ENCODE measurements at places on chromosomes 2 and 18. TPM values are rescaled to one million over a fixed set of nuclear protein-coding genes. Genes with fewer than 3 reads are reported as not detected.

Gene ELOA2
- total RNA-seq: not detected

Gene UGT1A10
- 0.41 TPM for total RNA-seq

Gene ARHGAP15
- total RNA-seq: 11.0 TPM

Gene TMEM182
- total RNA-seq: 2.5 TPM

Gene CNDP2
- total RNA-seq: 106 TPM

Gene CTAGE1
- not detected for total RNA-seq

Gene KCNG2
- 1.5 TPM for total RNA-seq

Gene LRRC30
- not detected for total RNA-seq

Gene COLEC12
- 19.3 TPM for total RNA-seq

Gene PLEK
- 20.7 TPM for total RNA-seq

Gene DPP10
- not detected for total RNA-seq

- no peaks in the 10 kb centered on the region for H3K4me1 ChIP-seq
- no peaks in the 10 kb centered on the region for H3K27me3 ChIP-seq
- H3K4me3 ChIP-seq: no peak overlapping the region
- no peak for DNase-seq
- H3K36me3 ChIP-seq: no peaks in the 10 kb centered on the region
- H3K27ac ChIP-seq: no peak overlapping the region
These were observed 13.2 kb upstream of the ATP6V1B1 start for GRCh38 chr2:70922235-70923234.

DNA sequence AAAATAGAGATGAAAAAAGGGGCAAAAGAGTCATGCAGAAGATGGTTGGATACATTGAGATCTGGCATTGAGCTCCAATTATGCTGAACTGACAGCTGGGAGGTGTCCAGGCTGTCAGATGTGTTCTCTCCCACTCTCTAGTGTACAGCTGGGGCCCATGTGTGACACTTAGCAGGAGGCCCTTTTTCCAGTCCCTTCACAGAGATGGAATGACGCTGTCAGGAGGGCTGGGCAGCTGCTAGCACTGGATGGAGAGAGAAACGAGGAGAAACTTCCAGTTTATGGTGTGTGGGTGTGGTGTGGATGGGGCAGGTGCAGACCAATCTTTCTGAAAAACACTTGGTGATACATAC, 437.7 kb upstream of the HS6ST1 start:
- no peak overlapping the region for H3K27ac ChIP-seq
- H3K4me3 ChIP-seq: no peak overlapping the region
- no peaks in the 10 kb centered on the region for H3K4me1 ChIP-seq
- DNase-seq: no peak
- no peaks in the 10 kb centered on the region for H3K36me3 ChIP-seq

DNA sequence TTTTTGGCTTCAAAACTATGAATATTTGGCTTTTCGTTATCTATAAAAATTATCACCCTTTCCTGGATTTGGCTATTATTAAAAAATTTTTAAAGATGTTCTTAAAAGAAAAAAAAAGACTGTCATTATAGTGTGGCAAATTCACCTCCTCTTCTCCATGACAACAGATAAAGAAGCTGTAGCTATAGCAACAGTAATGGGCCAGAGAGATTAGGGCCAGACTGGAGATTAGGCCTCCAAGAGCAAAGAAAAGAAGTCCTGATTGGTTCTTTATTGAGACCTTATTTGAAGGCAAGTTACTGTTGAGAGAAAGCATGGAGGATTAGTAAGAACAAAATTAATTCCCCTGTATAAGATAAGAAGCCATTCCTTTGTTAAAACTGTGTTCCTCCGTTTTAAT, 812.5 kb downstream of the DCC start:
- no peaks in the 10 kb centered on the region for H3K4me1 ChIP-seq
- no peak for DNase-seq
- H3K27me3 ChIP-seq: no peaks in the 10 kb centered on the region
- no peaks in the 10 kb centered on the region for H3K36me3 ChIP-seq
- H3K4me3 ChIP-seq: no peak overlapping the region

DNA sequence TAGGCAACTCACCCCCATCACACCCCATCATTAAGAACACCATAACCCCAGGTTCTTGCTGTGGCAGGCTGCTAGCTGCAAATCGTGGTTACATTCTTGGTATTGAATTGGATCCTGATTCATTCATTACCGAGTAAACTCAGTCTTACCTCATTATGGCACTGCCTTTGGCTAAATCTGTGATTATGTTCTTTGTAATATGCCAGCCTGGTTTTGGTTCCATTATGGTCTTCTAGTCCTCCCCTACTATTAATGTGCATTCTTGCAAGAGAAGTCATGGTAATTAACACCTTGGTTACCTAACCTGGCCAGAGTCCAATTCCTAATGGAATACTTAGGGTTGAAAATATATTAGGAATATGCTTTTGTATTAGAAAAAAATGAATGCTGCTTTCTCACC, 258.9 kb upstream of the APCDD1 start:
- no peaks in the 10 kb centered on the region for H3K36me3 ChIP-seq
- no peak overlapping the region for H3K4me3 ChIP-seq
- no peaks in the 10 kb centered on the region for H3K27me3 ChIP-seq

DNA sequence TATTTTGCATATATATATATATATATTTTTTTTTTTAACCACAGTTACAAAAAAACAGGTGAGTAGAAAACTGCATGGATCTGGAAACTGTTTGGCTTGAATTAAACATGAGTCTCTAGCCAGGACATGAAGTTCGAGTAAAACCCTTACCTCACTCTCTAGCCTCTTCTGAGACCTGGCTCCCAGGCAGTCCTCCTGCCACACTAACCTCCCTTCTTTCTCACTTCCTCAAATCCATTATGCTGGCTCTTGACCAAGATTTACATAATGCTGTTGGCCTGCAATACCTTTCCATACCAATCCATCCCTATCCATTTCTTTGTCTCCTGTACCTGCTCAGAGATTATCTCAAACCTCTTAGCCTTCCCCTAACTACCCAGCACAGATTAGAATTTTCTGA, 34.0 kb downstream of the PIGN start:
- H3K36me3 ChIP-seq: no peaks in the 10 kb centered on the region
- no peak for DNase-seq
- H3K4me1 ChIP-seq: no peaks in the 10 kb centered on the region
- H3K27me3 ChIP-seq: no peaks in the 10 kb centered on the region
- no peak overlapping the region for H3K27ac ChIP-seq

DNA sequence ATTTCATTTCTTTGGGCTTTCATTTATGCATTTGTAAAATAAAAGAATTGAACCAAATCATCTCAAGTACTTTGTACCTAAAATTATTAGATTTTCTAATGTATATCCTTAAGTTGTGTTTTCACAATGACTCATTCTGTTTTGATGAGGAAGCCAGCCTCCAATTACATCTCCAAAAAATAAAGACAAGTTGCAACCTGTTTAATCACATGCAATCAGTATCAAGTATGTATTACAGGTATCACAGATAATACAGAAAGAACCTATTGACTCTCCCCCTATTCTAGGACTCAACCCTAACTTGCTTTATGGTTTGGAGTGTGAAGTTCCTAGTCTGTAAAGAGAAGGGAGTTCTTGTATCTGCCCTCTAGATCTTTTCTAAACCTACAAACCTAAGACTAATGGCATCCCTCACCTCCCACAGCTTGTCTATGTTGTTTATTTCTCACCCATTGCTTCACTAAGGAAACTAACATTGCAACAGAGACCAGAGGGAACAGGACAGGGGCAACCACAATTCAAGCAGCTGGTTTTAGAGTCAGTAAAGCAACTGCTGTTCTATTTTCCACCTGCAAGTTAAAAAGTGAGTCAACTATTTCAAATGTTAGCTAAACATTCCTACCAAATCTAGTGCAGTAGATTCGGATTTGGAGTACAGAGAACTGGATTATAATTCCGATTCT, 141.1 kb upstream of the ETAA1 start:
- no peaks in the 10 kb centered on the region for H3K27me3 ChIP-seq
- H3K36me3 ChIP-seq: no peaks in the 10 kb centered on the region
- H3K4me1 ChIP-seq: peaks cover 11% of the 10 kb centered on the region
- no peak for DNase-seq
- no peak overlapping the region for H3K27ac ChIP-seq

DNA sequence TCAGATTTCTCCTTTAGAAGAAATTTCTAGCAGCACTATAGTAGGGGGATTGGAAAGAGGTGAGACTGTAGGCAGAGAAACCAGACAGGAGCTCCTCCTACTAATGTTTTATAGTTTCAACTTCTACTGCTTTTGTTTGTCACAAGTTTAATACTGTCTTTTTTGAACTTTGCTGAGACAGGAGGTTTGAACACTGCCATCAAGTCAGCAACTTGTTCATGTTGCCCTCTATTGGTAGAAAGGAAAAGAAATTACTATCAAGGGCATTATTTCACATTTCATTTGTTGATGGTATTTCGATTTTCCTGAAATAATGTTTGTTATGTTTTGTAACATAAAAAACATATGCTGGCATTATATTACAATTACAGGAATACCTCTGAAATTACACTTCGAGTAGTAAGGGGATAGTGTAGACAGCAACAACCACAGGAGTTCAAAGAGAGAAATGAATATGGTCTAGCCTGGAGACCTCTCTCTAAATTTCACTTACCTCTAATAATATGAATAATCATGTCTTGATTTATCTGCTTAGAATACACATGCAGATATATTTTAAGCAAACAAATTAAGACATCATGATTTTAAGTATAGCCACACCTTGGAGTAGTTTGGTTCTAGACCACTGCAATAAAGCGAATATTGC, 12.4 kb upstream of the CCDC88A start:
- H3K4me1 ChIP-seq: peaks cover 4% of the 10 kb centered on the region
- H3K27me3 ChIP-seq: no peaks in the 10 kb centered on the region
- no peak overlapping the region for H3K27ac ChIP-seq
- no peak for DNase-seq
- no peak overlapping the region for H3K4me3 ChIP-seq

DNA sequence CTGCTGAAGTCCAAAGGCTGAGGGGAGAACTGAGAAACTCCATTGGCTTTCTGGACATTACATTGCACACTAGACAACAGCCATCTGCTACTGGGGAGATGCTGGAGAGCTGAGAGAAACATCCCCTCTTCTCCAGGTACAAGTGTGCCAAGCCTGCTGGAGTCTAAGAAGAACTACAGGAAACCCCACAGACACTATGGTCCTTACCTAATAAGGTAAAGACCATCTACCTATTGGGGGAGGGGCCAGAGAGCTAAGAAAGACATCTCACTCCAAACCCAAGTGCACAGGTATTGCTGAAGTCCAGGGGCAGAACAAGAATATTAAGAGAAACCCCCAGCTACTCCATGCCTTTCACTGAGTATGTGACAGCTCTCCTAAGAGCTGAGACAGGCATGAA, 338.7 kb upstream of the NCKAP5 start:
- no peak for DNase-seq
- H3K4me1 ChIP-seq: no peaks in the 10 kb centered on the region
- H3K36me3 ChIP-seq: no peaks in the 10 kb centered on the region
- H3K4me3 ChIP-seq: no peak overlapping the region
- no peak overlapping the region for H3K27ac ChIP-seq

DNA sequence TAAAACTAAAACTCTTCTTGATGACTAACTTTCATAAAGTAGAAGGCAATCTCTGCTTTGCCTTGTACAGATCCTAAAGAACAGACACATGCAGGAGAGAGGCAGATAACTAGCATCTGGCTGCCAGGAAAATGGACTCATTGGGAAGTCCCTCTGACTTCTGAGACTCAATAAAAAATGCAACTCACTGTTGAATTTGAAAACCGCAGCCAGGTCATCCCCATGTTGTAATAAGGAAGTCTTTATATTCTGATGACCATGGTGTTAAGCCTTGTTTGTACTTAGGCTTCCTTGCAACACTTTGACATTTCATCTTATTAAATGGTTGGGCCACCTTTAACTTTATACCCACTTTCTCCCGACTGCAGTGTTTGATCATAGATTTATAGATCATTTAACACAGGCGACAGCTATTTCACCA, 375.1 kb upstream of the KCNH7 start:
- no peaks in the 10 kb centered on the region for H3K4me1 ChIP-seq
- no peak overlapping the region for H3K27ac ChIP-seq
- H3K27me3 ChIP-seq: no peaks in the 10 kb centered on the region

DNA sequence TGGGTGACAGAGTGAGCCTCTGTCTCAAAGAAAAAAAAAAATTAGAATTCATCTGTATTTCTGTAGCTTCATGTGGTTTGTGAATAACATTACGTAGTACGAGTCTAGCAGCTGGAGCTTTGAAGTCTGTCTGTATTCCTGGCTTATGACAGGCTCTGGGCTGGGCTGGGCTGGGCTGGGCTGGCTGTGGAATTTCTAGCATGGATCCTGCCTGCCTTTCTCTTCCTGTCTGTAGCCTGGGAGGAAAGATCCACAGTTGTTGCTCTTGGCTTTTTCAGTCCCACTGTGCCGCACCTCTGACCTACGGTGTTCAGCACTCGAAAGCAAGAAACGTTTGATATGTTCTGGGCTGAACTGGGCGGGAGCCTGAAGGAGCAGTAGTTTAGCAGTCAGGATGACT, 55.4 kb downstream of the BOLA3 start:
- H3K27me3 ChIP-seq: no peaks in the 10 kb centered on the region
- no peak for DNase-seq
- no peaks in the 10 kb centered on the region for H3K4me1 ChIP-seq
- peaks cover 39% of the 10 kb centered on the region for H3K36me3 ChIP-seq

- no peak for DNase-seq
- peaks cover 22% of the 10 kb centered on the region for H3K4me1 ChIP-seq
- H3K27ac ChIP-seq: no peak overlapping the region
- H3K36me3 ChIP-seq: no peaks in the 10 kb centered on the region
- no peaks in the 10 kb centered on the region for H3K27me3 ChIP-seq
- no peak overlapping the region for H3K4me3 ChIP-seq
These were observed 47.4 kb upstream of the SLC1A4 start for GRCh38 chr2:64941801-64942200.

DNA sequence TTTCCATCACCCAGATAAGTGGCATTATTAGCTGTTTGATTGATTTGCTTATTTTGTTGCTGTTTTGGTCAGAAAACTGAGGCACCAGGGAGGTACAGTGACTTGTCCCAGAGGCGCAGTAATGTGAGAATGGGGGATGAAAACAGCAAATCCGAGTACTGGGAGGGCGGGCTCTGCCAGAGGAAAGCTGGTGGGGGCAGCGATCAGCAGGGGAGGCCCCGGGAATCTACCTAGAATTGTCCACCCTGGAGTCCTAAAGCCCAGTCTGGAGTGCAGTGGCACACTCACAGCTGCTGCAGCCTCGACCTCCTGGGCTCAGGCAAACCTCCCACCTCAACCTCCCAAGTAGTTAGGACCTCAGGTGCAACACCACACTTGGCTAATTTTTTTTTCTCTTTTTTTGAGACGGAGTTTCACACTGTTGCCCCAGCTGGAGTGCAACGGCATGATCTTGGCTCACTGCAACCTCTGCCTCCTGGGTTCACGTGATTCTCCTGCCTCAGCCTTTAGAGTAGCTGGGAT, 17.0 kb upstream of the PTMA start:
- no peaks in the 10 kb centered on the region for H3K27me3 ChIP-seq
- H3K27ac ChIP-seq: no peak overlapping the region
- DNase-seq: no peak
- no peaks in the 10 kb centered on the region for H3K4me1 ChIP-seq
- no peaks in the 10 kb centered on the region for H3K36me3 ChIP-seq

DNA sequence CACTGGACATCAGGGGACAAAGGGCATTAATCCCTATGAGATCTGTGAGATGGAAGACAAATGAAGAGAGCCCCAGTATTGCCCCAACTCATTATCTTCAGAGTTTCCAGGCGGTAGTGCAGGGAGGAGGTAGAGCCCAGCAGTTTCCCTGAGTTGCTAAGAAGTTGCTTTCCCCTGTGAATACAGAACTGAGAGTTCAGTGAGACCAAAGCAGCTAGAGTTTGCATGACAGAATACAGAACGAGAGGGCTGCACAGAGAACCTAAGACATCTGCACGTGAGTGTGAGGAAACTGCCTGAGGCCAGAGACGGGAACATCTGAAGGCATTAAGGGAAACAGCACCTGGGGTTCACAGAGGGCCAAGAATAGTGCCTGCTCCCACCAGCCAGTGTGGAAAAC, 18.1 kb upstream of the PGAP1 start:
- no peaks in the 10 kb centered on the region for H3K36me3 ChIP-seq
- DNase-seq: no peak
